ENCODE measurements at places on chromosomes 4 and X.

GRCh38 chr4:139860435-139861024 lies 194.9 kb downstream of the MGST2 start:
- DNase-seq, result no peak

- DNase-seq, result no peak
Measured at GRCh38 chrX:155005190-155005589, 17.3 kb downstream of the F8 start.

GRCh38 chr4:17701882-17702281 lies 79.5 kb downstream of the FAM184B start:
- DNase-seq, result no peak

- no peak for DNase-seq
Measured at GRCh38 chr4:146333187-146333894, 119.0 kb downstream of the REELD1 start.

GRCh38 chr4:6200922-6201362 lies 593 bp upstream of the JAKMIP1 start:
- no peak for DNase-seq

- DNase-seq, result no peak
Measured at GRCh38 chr4:8028884-8029568, 89.4 kb upstream of the AFAP1 start.

DNA sequence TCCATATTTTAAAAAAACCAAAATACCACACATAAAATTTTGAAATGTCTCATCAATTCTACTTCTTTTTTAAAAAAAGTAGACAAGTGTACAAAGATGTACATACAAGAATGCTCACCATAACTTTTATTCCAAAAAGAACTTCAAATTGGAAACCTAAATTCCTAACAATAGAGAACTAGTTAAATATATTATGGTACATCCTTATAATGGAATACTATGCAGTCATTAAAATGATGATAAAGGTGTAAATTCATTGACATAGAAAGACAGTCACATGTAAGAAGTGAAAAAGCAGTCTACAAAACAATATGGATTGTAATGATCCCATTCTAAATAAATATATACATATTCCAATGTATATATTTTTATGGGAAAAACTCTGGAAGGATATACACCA lies 31.0 kb downstream of the RPS6KA3 start:
- no peak for DNase-seq

DNA sequence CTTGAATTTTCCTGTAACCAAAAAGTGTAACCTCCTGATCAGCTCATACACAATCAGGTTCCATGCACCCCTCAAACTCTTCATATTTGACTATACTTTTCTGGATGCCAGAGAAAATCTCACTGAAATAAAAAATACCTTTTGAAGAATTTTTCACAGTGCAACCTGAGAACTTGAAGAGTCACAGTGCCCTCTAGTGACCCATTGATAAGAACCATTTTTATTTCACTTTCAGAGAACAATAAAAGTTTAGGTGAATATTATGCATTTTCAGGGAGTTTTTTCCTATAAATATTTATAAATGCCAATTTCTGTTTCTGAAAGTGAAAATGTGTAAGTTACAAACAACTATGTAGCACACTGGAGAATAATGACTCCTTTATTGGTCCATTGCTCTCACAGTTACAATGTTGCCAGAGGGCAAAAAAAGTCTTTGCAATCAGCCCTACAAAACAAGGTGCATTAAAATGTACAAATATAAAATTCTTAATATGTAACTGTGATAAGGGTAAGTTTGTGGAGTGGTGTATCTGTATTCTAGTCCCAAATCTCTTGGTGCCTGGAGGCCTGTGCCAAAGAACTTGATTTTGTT lies 153.6 kb upstream of the INTU start:
- no peak for DNase-seq

DNA sequence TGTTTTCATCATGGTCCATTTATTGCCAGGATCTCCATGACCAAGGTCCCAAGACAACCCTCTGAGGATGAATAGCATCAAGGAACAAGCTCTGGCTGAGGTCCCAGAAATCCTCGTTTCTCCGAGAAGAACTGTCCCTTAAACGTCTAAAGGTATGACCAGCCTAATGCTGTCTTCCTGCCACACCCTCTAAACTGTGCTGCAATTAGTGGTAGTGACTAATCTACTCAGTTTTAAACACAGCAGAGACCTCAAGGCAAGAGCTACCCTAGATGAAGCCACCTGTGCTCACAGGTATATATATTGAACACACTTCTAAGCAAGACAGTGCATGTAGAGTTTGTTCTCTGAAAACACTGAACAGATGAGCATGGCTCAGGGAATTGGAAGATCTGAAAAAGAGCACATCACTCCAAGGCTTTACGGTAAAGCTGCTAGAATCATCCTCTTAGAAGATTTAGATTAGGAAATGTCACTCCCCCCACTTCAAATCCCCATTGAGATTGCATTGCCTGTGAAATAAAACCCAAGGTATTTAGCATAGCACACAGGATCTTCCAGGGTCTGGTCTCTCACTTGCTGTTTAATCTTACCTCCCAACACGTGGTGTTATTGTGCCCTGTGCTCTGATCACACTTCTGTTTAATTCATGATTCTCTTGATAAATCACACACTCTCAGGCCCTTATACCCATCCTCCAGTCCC lies 173.9 kb upstream of the VCX3A start:
- no peak for DNase-seq

DNA sequence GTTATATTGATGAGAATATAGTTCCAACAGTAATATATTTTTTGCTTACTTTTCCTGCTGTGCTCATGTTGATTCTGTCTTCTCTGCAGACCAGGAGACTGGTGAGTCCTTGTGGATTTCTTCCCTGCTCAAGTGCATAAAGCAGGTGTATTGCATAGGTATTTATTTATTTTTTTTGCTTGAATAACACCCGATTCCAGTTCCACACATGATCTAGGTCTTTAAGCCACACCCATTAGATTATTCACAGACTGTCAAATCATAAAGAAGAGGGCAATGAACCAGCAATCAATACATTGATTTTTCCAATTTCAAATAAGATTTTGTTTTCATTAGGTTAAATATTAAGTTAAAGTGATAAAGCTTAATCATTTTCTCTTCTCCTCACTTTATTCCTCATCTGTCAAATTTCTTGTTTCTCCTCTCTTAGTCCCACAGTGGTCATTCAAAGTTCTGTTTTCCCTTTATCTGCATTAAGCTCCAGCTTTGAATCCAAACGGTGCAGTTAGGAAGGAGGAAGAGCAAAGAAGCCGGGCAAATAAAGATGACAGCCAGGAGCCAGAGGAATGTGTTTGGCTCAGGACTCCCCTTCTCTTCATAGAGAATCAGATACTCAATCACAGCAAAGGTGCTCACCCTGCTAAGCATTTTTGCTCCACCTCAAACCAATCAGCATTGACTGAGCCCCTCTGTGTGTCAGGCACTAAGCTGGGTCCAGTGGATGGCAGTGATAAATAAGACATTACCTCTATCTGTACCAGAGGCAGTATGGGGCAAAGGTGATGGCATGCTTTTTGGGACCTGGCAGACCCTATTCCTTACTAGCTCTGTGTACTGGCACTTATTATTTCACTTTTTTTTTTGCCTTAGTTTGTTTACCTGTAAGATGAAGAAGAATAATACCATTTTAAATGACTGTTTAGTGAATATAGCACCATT lies at the start of gene ADH1A:
TSS of gene ADH1A (minus strand) at position 138 of the 939 bp plus-strand sequence. CDS start at position 67, 71 bp downstream.
- DNase-seq, result no peak

DNA sequence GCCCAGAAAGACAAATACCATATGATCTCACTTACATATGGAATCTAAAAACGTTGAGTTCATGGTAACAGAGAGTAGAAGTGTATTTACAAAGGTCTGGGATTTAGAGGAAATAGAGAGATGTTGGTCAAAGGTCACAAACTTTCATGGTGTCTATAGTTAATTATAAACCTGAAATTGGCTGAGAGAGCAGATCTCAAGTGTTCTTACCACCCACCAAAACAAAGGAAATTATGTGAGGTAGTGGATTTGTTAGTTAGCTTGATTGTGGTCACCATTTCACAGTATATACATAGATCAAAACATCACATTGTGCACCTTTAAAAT lies 186.8 kb downstream of the NWD2 start:
- DNase-seq, result no peak

DNA sequence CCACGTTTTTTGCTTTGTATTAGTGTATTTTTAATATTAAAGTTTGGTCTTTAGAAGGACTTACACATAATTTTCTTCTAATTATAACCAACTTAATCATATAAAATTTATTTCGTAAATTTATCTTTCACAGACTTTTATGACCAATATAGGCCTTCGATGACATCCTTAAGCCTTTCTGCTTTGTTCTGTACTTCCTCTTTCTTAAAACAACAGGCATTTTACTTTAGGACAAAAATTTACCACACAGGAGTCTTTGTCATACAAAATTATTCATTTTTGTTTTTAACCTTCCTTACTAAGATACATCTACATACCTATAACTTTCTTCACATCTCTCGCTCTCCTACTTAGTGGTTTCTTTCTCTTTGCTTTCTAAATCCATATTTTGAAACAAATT lies 56.3 kb downstream of the RGS12 start:
- DNase-seq, result no peak

DNA sequence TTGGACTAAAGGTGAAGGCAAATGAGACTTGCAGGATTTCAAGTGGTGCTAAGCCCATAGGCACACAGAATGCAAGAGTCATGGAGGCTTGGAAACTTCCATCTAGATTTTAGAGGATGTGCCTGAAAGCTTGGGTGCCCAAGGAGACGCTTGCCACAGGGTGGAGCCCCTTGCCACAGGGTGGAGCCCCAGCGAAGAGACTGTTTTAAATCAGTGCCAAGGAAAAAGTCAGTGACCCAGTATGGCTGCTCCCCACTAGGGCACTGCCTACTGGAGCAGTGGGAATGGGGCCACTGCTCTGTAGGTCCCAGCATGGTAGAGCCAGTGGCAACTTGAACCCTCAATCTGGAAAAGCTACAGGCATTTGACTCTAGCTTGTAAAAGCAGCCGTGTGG lies 794.2 kb upstream of the LCORL start:
- no peak for DNase-seq

DNA sequence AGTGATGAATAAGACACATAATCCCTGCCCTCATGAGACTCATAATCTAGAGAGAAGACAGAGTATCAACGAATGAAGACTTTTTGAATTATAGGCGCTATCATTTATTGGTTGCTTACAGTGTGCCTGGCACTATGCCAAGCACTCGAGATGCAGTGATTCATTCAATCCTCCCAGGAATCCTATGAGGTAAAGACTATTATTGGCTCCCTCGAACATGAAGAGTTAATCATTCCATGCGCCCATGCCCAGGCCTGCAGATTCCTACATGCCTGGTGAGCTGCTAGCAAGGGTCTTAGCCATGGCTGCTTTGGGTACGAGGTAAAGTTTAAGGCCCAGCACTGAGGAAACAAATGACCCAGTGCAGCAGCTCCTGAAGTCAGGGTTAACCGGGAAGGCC lies 47.0 kb downstream of the TEX13B start:
- no peak for DNase-seq

DNA sequence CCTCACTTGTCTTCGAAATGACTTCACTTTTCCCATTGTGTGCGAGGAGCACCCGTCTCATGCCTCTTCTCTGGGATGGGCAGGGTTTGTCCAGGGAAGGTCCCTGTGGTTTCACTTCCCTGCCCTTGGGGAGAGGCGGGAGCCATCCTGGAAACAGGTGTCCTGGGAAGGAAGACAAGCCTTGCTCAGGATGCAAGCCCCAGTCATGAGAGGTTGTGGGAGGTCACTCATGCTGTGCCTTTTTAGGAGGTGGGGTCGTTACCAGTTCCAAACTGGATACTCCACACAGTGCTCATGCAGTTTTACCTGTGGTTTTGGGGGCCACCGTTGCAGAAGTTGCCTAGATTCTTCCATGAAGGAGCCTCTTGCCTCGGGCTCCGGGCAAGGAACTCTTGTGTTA lies 3.8 kb downstream of the RGS12 start:
- DNase-seq, result no peak

- DNase-seq, result no peak
Measured at GRCh38 chr4:89914609-89915550, 20.2 kb downstream of the MMRN1 start.

GRCh38 chr4:159197885-159198269 lies 95.0 kb downstream of the RAPGEF2 start:
- DNase-seq, result no peak

- DNase-seq, result no peak
Measured at GRCh38 chr4:128700659-128701350, 108.7 kb upstream of the JADE1 start.

- DNase-seq, result no peak
Measured at GRCh38 chr4:15234856-15235126, 193.0 kb upstream of the C1QTNF7 start.

DNA sequence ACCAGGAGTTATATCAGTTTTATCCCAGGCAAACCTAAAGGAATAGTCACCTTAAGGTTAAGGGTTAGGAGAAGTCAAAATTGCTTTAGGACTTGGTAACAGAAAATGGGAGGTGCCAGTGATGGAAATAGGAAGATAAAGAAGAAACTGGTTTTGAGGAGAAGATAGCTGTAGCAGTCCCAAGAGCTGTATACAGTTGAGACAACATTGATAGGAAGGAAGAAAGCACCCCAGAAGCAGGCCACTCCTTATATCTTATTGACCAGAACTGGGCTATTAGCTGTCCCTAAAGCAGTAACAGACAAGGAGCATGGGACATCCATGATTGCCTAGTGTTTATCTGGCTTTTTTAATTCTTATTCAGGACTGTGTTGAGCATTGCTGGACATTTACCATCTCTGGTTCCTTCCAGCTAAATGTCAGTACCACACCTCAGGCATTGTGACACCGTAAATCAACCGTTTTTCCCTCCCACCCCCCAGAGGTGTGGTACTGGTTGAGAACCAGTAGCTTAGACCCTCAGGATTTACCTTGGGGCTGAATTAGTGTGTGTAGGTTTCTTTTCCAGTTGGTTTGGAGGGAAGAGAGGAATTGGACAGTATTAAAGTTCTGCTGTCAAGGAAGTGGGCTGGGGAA lies 2.0 kb upstream of the PGRMC2 start:
- DNase-seq, result no peak

- no peak for DNase-seq
Measured at GRCh38 chr4:117588771-117589170, 445.5 kb upstream of the NDST3 start.

DNA sequence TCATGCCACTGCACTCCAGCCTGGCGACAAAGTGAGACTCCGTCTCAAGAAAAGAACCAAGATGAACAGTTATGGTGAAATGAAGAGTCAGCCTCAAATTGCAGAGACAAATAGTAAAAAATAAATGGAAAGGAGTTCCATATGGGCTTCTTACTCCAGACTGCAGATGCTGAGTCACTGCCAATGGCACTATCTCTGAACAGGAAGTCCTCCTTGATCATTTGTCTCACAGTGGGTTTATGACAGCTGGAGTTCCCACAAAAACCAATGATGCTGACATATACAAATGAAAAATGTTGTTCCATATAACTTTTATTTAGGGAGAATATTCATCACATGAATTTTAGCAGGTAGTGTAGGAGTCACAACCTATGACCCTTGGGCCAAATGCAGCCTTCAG lies 631.6 kb downstream of the PCDH18 start:
- DNase-seq, result no peak

- DNase-seq, result no peak
Measured at GRCh38 chr4:179843370-179843769, 2399.8 kb upstream of the TENM3 start.

DNA sequence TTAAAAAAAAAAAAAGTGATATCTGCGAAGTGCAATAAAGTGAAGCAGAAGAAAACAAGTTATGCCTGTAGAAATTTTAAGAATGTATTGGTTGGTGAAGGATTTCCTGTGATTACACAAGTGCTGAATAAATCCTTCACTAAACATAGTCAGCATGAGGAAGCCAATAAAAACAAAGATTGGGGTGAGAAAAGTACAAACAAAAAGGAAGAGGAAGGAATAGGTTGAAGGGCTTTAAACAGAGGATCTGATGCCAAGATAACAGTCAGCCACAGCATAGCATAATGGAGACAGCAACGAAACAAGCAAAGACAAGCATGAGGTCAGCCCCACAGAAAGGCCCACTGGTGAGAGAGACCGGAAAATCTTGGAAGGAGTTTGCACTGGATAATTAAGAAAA lies 372.2 kb downstream of the ADAM29 start:
- DNase-seq, result no peak
